ENCODE measurements at places on chromosomes 1 and 21.

DNA sequence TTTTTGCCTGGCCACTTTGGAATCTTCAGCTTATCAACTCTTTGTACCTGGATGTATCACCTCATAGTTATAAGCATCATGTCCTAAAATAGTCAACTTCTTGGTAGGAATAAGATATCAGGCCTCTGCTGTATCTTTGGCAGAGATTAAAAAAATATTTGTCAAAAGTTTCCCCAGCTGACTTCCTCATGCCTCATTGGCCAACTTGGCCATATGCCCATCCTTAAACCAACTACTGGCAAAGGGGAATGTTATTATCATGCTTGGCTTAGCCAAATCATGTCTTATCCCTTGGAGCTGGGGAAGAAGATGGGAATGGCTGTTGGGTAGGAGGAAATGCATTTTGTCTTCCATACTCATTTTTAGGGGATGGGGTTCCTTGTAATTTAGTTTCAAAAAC lies 23.4 kb downstream of the NFASC start:
- no peak for DNase-seq

DNA sequence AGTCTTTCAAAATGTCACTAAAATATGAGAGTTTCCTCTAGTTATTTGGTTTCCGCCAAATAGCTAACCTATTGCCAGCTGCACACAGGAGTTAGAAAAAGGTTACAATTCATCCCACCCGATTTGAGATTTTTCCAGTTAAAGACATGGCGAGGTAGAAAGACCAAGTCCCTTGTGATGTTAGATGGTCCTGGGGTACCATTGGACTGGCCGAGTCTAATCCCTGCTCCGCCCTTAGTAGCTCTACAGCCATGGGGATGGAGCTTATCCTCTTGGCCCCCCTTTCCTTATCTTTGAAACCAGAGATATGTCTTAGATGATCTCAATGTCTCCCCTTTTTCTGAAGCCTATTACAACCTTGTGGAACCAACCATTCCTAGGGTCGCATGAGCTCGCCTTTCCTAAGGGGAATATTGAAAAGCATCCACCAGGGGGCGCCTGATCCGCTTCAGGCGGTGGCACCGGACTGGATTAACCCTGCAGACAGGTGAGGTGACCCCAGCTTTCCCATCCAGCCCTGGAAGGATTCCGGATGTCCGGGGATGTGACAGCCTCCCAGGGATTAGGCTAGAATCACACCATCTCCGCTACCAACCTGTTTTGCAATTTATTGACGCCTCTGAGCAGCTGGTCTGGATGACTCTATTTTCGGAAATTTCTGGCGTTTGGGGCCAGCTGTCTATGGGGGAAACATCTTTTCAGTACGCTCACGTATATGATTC lies 68.3 kb upstream of the SIM2 start:
- DNase-seq, result peak; percentile 36

- DNase-seq, result no peak
Measured at GRCh38 chr1:2528966-2529783, 888 bp downstream of the HES5 start.

GRCh38 chr1:55364216-55364615 lies 149.1 kb upstream of the USP24 start:
- no peak for DNase-seq

GRCh38 chr21:46549650-46550049 lies 55.2 kb downstream of the S100B start:
- no peak for DNase-seq

DNA sequence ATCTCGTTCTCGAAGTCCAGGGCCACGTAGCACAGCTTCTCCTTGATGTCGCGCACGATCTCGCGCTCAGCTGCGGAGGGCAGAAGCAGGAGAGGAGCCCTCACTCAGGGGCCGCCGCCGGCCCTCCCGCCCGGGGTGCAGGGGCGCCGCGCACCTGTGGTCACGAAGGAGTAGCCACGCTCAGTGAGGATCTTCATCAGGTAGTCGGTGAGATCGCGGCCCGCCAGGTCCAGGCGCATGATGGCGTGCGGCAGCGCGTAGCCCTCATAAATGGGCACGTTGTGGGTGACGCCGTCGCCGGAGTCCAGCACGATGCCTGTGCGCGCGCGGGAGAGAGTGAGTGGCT lies 1.8 kb downstream of the ACTA1 start:
- DNase-seq, result no peak

DNA sequence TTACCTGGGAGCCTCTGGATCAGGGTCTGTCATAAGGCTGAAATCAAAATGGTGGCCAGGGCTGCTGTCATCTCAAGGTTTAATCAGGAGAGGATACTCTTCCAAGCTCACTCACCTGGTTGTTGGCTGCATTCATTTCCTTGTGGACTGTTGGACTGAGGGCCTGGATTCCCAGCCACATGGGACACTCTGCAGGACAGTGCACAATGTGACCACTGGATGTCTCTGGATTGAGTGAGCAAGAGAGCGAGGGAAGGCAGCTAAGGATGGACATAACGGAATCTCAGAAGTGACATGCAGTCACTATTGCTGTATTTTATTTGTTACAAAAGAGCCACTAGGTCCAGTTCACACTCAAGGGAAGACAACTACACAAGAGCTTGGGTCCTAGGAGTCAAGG lies 229.1 kb downstream of the S1PR1 start:
- DNase-seq, result no peak

DNA sequence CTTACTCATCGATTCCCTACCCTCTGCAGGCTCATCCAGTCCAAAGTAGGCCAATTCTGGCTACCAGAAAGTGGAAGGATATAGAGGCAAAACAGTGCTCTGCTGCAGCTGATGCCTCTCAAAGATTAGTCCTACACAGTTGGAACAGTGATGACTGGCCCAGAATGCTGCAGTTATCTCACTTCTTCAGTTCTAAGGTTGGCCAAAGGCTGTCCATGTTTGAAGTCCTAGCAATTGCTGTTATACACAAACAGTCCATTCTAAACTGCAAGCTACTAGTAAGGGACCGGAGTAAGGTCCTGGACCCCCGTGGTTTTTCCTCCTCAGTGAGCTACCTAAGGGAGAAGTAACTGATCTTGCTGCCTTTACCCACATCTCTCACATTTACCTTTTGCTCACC lies 129.1 kb upstream of the NRIP1 start:
- no peak for DNase-seq

GRCh38 chr1:236021424-236022135 lies 43.3 kb downstream of the NID1 start:
- DNase-seq, result no peak

- peak; percentile 17 for DNase-seq
Measured at GRCh38 chr1:29256979-29257804, 20.9 kb downstream of the PTPRU start.

GRCh38 chr1:96104906-96105305 lies 616.7 kb upstream of the PTBP2 start:
- no peak for DNase-seq

DNA sequence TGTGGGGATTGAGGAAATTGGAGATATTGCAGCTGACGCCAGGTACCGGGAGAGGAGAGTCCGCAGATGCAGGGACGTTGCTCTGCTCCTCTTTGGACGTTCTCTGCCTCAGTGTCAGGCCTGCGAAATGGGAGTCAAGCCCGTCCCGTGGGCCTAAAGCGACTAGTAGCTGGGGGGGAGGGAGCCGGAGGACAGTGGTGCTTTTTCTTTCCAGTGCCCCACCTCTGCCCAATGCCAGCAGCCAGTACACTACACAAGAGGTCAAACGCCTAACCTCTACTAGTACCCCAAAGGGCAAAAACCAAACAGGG lies 413.6 kb upstream of the ESRRG start:
- no peak for DNase-seq

GRCh38 chr1:201659572-201659971 lies 120.6 kb downstream of the NAV1 start:
- no peak for DNase-seq

DNA sequence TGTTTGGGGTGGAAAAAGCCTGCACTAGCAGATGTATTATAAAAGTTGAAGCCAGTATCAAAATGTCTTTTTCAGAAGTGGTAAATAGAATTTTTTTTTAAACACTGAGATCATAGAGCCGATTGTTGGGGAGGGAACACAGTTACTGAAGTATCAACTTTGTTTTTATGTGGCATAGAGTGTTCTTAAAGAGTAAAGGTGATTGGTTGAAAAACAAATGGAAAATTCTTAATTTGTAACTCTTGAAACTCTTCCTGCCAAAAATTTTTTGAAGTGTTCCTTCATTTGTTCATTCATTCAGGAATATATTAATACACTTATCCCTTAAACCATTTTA lies 83.3 kb downstream of the DISP1 start:
- DNase-seq, result no peak

DNA sequence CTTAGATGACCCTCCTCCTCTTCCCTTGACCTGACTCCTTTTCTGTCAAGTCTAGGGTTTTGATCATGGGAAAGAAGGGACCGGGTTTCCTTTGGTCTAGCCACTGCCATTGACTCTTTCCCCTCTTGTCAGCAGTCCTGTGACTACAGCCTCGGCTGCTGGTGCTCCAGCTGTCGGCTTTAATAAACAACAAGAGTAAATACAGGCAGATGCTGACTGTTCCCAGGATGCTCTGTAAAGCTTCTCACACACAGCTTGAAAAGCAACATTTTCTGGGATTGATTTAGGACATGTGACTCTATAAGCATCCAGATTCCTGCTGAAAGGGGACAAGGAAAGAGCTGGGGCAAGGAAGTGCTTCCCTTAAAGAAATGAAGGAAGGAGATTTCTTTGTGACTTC lies 53.5 kb upstream of the CTTNBP2NL start:
- DNase-seq, result no peak

DNA sequence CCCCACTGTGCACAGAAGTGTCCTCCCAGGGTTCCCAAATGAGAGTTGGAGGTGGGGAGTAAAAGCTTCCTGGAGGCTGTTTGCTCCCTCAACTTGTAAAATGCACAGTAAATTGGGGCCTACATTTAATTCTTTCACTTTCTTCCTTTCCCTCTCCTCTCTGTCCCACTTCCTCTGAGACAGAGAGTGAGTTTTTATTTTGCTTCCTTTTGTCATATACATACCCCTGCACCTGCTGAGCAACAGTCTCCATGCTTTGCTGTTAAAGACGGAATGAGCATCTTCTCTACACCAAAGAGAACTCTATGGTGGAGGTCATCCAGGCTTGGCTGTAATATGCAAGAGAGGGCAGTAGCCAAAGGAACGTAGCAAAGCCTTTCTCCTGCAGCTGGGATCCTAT lies 79.3 kb upstream of the VAV3 start:
- DNase-seq, result no peak

DNA sequence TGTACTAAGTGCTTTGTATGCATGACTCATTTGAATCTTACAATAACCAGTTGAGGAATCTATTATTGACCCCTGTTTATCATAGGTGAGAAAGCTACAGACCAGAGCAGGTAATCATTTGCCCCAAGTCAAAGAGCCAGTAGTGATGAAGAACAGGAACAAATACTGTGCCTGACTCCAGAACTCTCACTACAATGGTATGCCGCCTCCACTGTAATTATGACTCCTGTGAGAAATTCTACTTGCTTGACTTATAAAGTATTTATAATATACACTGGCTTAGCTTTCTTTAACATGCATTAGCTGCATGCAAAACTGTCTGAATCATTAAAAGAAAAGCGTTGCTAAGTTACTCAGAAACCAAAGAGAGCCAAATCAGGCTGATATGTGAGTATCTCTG lies 92.6 kb downstream of the ZNF281 start:
- no peak for DNase-seq

DNA sequence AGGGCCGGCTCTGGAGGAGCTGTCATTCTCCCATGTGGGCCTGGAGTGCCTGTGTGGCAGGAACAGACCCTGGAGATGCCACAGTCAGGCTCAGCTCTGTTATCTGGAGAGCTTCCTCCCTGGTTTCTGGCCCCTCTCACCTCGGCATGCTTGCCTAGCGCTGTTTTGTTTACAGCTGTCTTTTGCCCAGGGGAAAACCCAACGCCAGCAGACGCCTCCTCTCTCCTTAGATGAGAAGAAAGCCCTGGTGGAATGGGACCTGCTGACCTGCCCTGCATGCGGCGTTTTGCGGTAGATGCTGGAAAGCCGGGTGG lies 104.9 kb downstream of the CRYAA start:
- no peak for DNase-seq

- no peak for DNase-seq
Measured at GRCh38 chr1:171484760-171485374, 463 bp upstream of the PRRC2C start.

- no peak for DNase-seq
Measured at GRCh38 chr1:55339681-55340080, 124.5 kb upstream of the USP24 start.
